ENCODE measurements at places on chromosomes 5 and 9.
A peak's percentile ranks its signal among the peaks of the same experiment; 100 is the strongest.

- no peak for DNase-seq
Measured at GRCh38 chr5:132238169-132238744, 10.6 kb upstream of the P4HA2 start.

- DNase-seq = peak; percentile 1
Measured at GRCh38 chr5:13771011-13771571, 173.4 kb downstream of the DNAH5 start.

DNA sequence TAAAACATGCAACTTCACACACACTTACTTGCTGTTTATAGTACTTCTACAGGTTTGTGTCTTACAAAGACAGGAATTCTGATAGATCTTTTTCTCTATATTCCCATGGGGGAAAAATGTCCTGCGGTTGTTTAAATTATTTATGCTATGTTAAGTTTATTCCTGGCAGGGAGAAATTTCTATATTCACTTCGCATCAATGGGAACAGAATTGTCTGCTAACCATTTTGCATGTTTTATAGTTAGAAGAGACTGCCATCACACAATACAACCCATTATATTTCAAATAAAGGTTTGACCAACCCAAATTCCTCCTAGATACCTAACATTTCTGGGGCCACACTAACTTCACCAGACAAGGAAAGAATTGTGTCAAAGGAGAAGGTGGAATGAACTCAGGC lies 110.0 kb upstream of the PRR16 start:
- no peak for DNase-seq

GRCh38 chr9:17730899-17731298 lies 152.0 kb downstream of the SH3GL2 start:
- DNase-seq = no peak

- no peak for DNase-seq
Measured at GRCh38 chr9:127786773-127787104, 905 bp downstream of the CDK9 start.

DNA sequence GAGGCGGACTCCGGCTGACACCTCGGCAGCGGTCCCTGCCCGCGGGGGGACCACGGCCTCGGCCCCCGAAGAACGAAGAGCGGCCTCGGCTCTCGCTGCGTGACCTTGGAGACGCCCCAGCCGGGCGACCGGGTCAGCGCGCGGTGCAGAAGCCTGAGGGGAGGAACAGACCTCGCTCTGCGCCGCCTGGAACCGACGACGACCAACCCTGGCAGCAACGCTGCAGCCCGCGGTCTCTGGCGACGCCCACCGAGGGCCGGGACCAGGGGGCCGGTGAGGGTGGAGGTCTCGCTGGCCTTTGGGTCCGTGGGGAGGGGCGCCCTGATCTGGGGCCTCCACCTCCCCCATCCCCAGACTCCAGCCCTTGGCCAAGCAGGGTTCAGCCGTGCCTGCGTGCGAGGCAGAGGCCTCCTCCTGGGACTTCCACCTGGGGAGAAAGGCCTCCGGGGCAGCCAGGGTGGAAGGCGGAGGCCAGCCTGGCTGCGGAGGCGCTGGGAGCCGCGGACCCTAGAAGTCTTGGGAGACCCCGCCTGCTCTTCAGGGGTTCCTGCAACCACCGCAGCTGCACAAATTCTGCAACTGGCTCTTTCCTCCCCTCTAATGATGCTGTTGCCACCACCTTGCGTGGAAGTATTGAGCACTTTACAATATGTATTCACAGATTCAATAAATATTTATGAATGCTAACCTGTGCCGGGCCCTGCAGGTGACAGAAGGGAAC lies 44.3 kb upstream of the SLC12A7 start:
- no peak for DNase-seq

GRCh38 chr5:178214160-178214803 lies 9.9 kb downstream of the HNRNPAB start:
- no peak for DNase-seq

- DNase-seq = no peak
Measured at GRCh38 chr9:33446946-33447798, at the start of gene AQP3. Gene AQP3 (minus strand): TSS chr9:33447593. CDS start chr9:33447530, 63 bp downstream.

GRCh38 chr5:160150381-160150780 lies 31.1 kb upstream of the PWWP2A start:
- DNase-seq = no peak

DNA sequence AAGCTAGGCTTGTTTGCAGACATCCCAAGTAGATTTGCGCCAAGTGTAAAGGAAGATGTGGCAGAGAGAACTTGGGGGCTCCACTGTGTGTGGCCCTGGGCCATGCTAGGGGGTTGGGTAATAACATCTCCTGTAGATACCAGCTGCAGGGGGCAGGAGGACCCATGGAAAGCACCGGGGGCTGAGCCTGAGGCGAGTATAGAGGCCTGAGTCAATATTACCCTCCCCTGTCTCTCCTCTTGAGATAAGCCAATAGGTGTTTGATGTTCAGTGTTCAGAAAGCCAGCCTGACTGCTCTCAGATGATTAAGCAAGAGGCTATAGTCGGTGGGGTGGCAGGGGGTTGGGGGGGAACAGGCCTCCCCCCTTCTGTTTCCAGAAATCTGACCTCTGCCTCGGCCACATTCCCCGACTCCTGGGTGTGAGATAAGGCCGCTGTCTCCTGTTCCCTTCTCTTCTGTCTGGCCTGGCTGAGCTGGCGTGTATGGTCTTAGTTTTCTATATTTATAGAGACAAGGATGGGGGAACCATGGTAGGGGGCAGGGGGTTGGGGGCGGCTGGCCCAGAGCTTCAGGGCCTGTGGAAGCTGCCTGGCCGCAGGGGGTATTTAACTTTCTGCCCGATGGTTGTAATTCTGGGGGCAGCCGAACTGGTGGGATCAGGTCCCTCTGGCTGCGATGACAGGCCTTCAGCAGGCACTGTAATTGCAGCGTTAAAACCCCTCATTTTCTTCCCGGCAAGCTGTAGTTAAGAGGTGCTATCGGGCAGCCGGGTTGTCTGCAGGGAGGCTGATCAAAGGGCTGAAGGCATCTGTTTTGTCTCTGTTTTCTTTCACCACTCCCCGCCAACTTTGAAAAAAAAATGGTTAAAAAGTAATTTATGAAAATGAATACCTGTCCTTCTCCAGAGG lies 292.0 kb downstream of the NSG2 start:
- DNase-seq = no peak

- DNase-seq = no peak
Measured at GRCh38 chr5:81767938-81768337, 17.0 kb upstream of the SSBP2 start.

GRCh38 chr5:102937894-102938293 lies 182.0 kb downstream of the GIN1 start:
- no peak for DNase-seq

DNA sequence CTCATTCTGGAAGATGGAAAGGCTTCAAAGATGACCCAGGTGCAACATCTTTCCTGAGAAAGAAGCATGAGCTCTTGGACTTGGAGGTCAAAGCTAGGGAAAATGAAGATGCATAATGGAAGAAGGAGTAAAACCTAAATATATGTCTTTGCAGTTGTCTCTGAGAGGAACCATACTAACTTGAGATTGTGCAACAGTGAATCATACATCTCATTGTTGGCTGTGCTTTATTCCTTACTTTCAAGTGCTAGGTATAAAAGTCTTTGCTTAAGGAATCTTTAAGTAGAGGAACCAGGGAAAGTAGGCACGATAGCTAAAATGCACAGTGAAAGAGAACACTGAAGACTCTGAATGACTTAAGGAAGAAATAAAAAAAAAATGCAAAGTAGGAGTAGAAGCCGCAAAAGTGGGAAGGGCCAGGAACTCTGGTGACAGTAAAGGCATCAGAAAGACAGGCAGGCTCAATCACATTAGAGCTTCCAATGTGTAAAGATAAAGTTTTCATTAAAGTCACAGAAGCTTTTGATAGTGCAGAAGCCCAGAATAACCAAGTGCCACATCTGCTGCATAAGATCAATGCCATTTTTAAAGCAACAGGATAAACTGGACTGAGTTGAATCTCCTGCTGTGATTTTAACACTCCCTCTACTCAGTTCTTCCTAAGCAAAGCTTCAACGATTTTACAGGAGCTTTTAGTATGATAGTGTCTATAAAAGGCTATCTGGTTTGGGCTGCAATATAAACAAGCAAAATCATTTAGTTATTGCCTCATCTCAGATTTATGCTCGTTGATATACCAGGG lies 432.3 kb upstream of the EDIL3 start:
- DNase-seq = no peak

- DNase-seq = no peak
Measured at GRCh38 chr5:43140286-43140685, 19.6 kb downstream of the ZNF131 start.

DNA sequence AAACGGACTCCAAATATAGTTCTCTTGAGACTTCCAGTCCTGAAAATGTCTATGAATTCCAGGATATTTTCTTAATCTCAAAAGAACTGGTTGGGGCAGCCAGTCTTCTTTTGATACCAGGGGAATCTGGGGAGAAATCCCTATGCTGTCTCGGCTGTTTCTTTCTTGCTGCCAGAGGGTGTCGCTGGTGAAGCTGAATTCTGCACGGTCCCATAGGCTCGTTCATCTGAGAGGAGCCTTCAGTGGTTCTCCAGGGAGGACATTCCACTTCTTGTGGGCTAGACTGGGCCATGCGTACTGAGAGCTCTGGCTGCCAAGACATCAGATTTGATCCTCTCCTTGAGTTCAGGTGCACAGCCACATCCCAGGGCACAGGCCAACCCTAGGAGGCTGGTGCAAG lies 155.0 kb upstream of the CLINT1 start:
- DNase-seq = no peak

DNA sequence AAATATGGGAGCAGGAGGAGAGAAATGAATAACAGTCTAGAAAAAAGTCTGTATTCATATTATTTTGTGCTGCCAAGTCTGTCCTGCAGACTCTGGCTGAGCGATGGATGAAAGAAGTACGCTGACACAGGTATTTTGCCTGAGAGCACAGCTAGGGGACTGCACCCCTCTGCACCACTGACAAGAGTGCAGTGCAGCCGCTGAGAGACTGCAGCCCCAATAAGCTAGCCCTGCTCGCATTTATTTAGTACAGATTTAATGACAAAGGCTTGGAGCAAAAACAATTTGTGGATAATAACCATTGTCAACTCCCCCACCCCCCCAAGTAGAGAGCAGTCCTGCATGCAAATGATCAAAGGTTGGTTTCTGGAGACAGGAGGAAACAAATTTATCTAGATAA lies 13.3 kb upstream of the MRPS30 start:
- DNase-seq = no peak

- DNase-seq = no peak
Measured at GRCh38 chr9:98774746-98775145, 21.6 kb downstream of the ANKS6 start.

GRCh38 chr5:63401436-63402046 lies 560.7 kb downstream of the HTR1A start:
- DNase-seq = no peak

GRCh38 chr9:88775559-88775958 lies 215.7 kb upstream of the S1PR3 start:
- no peak for DNase-seq

DNA sequence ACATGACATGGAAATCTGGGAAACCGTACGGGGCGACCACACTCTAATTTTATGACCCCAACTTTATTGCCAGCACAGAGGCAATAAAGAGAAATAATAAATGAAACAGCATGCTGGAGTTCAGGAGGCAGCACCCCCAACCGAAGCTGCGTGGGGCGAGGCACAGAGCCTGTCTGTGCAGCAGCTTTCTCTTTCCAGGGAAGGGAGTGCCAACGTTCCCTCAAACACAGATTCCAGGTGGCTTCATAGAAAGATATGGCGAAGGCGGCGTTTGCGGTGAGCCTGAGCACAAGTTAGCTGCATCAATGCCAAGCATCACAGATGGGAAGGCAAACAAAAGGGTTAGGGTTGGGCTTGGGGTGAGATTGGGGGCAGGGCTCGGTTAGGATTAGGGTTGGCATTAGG lies 114.8 kb downstream of the HSD17B3 start:
- DNase-seq = no peak

DNA sequence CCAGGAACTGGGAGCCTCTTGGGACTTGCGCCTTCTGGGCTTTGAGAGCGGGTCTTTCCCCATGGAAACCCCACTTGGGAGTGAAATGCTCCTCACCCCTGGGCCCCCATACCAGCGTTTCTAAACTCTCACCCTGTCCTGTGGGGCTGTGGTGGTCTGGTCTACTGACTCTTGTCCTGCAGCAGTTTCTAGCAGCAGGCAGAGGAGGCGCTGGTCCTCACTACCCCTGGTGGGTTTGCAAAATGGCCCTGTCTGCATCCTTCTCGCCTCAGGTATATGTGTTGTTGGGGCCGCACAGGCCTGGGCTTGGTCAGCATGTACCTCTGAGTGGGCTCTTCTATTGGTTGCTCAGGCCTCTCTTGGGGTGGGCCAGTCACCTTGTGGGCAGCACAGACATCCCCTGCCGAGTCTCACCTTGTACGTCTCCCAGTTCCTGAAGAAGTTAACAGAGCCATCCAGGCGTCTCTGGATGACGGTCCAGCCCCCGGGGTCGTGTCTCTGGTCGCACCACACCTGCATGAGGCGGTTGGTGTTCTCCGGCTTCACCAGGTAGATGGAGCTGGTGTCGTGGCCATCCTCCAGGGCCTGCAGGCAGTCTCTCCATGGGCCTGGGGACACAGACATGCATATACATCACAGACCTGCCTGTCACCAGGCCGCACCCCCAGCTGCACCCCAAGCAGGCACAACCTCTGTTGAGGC lies 29.0 kb downstream of the ANGPTL2 start:
- DNase-seq = no peak

GRCh38 chr5:67808340-67808739 lies 407.2 kb upstream of the PIK3R1 start:
- DNase-seq = no peak

DNA sequence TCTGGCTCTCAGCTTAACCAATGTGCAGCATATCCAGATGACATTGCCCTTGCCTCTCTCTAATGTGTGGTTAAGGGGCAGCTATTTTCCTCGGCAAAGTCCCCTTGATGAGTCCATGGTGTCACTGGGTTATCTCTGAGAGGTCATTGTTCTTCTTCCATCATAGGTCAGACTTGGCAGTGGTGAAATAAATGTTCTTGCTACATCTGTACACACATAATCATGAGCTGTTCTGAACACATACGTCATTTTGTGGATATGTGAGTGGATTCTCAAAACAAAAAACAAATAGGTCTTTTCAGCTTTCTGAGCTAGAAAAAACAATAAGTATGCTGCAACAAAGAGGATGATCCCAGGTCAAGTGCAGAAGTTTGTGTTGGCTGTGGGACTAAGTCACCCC lies 134.7 kb upstream of the PTPN3 start:
- no peak for DNase-seq

DNA sequence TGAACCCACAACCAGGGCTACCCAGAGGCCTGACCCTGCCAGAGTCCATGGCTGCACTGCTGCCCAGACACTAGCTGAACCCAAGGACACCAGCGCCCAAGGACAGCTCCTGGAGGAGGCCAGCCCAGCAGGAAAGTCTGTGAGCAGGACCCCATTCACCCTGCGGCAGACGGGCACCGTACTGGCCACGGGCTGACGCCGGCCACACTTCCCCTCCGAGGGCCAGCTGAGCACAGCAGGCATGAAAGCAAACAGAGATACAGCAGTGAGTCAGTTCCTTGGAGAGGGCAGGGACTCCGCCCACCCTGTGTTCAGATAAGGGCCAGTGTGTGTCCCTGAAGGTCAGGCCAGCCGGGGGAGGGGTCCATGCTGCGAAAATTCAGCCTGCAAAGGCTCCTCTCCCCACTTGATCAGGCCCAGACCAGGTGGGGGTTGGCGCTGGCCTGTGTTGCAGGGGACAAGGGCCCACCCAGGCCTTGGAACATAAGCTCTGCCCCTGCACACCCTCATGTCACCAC lies 3.2 kb downstream of the RNF208 start:
- no peak for DNase-seq
